ENCODE measurements at places on chromosomes 11 and 22.

DNA sequence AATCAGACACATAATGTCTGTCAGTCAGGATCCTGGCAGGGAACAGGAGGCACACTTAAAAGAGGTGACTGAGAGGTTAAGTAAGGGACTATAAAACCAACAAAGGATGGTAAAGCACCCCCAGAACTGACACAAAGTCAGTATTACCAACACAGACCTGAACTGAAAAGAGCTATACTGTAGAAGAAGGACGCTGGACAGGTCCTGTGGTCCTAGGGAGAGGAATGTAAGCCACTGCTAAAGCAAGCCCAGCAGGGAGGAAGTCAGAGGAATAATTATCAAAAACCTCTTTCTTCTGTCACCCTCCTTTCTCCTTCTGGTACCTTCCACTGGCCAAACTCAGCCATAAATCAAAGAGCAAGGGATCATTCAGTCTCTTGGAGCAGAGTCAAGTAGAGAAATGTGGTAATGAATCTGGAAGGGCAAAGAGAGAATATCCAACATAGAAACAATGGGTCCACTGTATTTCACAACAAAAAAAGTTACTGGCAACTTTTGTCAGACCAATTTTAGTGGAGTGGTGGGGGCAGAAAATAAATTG is 33.4 kb upstream of the ANGPTL5 start:
- no peak for DNase-seq

DNA sequence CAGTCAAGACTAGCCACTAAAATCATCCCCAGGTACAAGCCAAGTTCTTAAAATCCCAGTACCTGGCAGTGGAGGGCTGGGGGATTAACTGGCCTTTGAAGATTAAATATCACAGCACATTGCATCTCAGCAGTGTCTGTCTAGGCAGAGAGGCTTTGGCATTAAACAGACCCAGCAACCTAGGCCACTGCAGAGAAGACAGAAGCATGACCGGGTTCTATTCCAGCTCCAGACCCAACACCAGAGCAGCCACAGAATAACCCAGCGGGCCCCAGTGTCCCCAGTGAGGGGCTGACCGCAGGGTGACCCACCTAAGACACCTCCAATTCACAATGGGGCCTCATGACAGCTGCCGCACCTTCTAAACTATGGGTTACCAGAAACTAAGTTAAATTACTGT is 88.2 kb downstream of the SHANK2 start:
- no peak for DNase-seq

DNA sequence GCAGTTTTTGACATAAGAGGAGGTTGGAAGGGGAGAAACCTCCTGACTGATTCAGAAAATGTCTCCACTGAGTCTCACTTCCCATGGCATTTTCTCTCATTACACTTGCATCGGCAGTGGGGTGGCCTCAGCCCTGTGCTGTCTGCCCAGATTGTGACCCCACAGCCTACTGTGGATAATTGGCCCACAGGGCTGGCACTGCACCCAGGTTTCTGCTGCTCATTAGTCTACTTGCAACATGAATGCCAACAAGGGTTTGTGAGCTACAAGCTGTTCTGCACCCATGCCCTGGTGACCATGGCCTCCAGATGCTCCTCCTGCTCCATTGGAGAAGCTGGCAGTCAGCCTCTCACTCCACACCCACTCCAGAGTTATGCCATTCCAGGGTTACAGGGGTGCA is 296.0 kb downstream of the CTTN start:
- no peak for DNase-seq

- DNase-seq = no peak
Measured at GRCh38 chr11:10857459-10857708, 469 bp downstream of the ZBED5 start.

DNA sequence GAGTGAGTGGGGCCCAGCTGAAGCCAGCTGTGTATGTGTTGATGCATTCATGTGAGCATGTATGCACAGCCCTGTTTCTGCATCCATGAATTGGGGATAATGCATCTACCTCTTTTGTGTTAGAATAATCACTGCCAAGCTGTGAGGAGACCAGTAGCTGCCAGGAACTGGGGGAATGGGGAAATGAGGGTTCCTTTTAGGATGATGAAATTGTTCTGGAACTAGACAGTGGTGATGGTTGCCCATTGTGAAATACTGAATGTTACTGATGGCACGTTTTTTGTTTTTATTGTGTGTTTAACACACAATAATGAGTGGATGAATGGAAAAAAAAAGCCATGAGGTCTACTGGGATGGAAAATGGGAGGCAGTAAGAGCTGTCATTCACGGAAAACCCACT is 45.3 kb upstream of the WNT11 start:
- DNase-seq = no peak

GRCh38 chr11:120918257-120918656 is 105.6 kb upstream of the TBCEL start:
- DNase-seq = no peak
